B cell (primary cell): ENCODE measurements at places on chromosomes 1 and 21. TPM values are rescaled to one million over a fixed set of nuclear protein-coding genes. Genes with fewer than 3 reads are reported as not detected.

MROH7 gene
- not detected in 2 replicates for total RNA-seq

CFHR2 gene
- not detected in 2 replicates for total RNA-seq

ZNF593 gene
- total RNA-seq, result 10.7 and 13.5 TPM in 2 replicates

CD53 gene
- total RNA-seq, result 490 and 495 TPM in 2 replicates

SYDE2 gene
- 0.89 and 1.0 TPM in 2 replicates for total RNA-seq

CELSR2 gene
- 2.7 and 2.9 TPM in 2 replicates for total RNA-seq

FCRL4 gene
- 0.30 and 0.68 TPM in 2 replicates for total RNA-seq

PRKCZ gene
- total RNA-seq, result 53.2 and 54.4 TPM in 2 replicates

LIN28A gene
- not detected in 2 replicates for total RNA-seq

PRR9 gene
- total RNA-seq, result not detected in 2 replicates

C2CD2 gene
- total RNA-seq, result 10.4 and 11.9 TPM in 2 replicates

HIVEP3 gene
- 5.1 and 6.3 TPM in 2 replicates for total RNA-seq

SMAP2 gene
- 300 and 305 TPM in 2 replicates for total RNA-seq

CD48 gene
- total RNA-seq, result 252 and 255 TPM in 2 replicates

OLFML3 gene
- total RNA-seq, result 0.32 and 0.61 TPM in 2 replicates

SLAMF8 gene
- 0.54 TPM in 1 of 2 replicates, not detected in the other for total RNA-seq

SMPDL3B gene
- not detected in 2 replicates for total RNA-seq

ATP5PO gene
- 123 and 124 TPM in 2 replicates for total RNA-seq

WNT4 gene
- 0.07 TPM in 1 of 2 replicates, not detected in the other for total RNA-seq

RAB42 gene
- total RNA-seq, result not detected in 2 replicates

C1orf94 gene
- total RNA-seq, result not detected in 2 replicates

YIPF1 gene
- total RNA-seq, result 13.9 and 19.3 TPM in 2 replicates

S100A9 gene
- 3.9 and 4.2 TPM in 2 replicates for total RNA-seq

CSMD2 gene
- not detected in 2 replicates for total RNA-seq

DNAJB4 gene
- 16.2 and 17.0 TPM in 2 replicates for total RNA-seq

CELA3A gene
- not detected in 2 replicates for total RNA-seq

AGMAT gene
- 3.3 and 3.5 TPM in 2 replicates for total RNA-seq

ERG gene
- 0.17 TPM in 1 of 2 replicates, not detected in the other for total RNA-seq

PRAMEF1 gene
- not detected in 2 replicates for total RNA-seq

NT5C1A gene
- total RNA-seq, result not detected in 2 replicates

TRIM58 gene
- total RNA-seq, result 0.68 and 0.84 TPM in 2 replicates

TMEM35B gene
- total RNA-seq, result 15.9 and 19.6 TPM in 2 replicates

AIM2 gene
- total RNA-seq, result 68.4 and 72.1 TPM in 2 replicates

EEIG2 gene
- 11.7 and 13.6 TPM in 2 replicates for total RNA-seq

SERPINC1 gene
- total RNA-seq, result not detected in 2 replicates

RPTN gene
- not detected in 2 replicates for total RNA-seq

SV2A gene
- total RNA-seq, result 0.07 and 0.10 TPM in 2 replicates

VSIG8 gene
- 0.17 TPM in 1 of 2 replicates, not detected in the other for total RNA-seq

KRTAP10-3 gene
- not detected in 2 replicates for total RNA-seq

LEFTY2 gene
- not detected in 2 replicates for total RNA-seq

APCS gene
- not detected in 2 replicates for total RNA-seq

AIRE gene
- 0.24 TPM in 1 of 2 replicates, not detected in the other for total RNA-seq

NR5A2 gene
- total RNA-seq, result 0.07 TPM in 1 of 2 replicates, not detected in the other

SHISA4 gene
- not detected in 2 replicates for total RNA-seq

SYCP1 gene
- not detected in 2 replicates for total RNA-seq

GNAT2 gene
- total RNA-seq, result not detected in 2 replicates

INSRR gene
- not detected in 2 replicates for total RNA-seq

VPS72 gene
- 48.7 and 71.3 TPM in 2 replicates for total RNA-seq

CFAP141 gene
- total RNA-seq, result not detected in 2 replicates

ARMH1 gene
- total RNA-seq, result 10.2 and 11.4 TPM in 2 replicates

CYP4Z1 gene
- total RNA-seq, result not detected in 2 replicates

PNRC2 gene
- 168 and 174 TPM in 2 replicates for total RNA-seq

EPS8L3 gene
- not detected in 2 replicates for total RNA-seq
